ENCODE measurements at places on chromosomes 2 and 18.

DNA sequence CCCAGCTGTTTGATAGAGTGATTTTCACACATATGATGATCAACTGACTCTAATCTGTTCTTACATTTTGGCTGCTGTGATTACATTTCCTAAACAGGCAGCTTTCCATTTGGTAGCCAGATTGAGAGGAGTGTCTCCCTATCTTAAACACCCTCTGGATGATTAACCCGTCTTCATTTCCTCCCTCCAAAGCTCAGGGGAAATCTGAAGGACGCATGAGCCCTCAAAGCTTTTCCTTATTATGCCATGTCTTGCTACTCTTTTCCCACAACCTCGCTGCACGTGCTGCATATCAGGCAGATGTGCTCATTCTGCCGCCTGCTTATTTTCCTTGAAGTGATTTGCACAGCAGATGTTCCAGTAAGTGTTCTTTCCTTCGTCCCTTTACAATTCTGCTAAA, 837.4 kb downstream of the LRRTM4 start:
- DNase-seq = no peak

- no peak for DNase-seq
These were observed 29.9 kb upstream of the ZNG1B start for GRCh38 chr2:113407446-113408099.

DNA sequence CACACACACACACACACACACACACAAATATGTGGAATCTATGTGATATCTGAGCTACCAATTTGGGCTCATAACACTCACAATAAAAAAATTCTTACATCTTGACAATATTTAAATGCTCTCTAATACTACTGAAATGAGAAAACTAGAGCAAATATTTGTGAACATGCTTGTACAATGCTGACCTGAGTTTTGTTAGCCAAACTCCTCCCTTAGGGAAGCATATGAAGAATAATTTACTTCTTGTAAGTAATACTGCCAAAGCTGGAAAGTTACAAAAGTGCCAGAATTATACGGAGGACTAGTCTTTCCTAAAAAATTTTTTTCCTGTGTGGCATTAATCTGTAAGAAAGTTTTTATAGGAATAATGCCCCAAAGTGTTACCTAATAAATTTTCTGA, 18.5 kb downstream of the MBD2 start:
- DNase-seq = no peak

- DNase-seq = no peak
These were observed 597.5 kb downstream of the SLC4A3 start for GRCh38 chr2:220224691-220225543.

- DNase-seq = no peak
These were observed 88.7 kb upstream of the CXCR4 start for GRCh38 chr2:136206613-136207012.

GRCh38 chr2:38875227-38875575, 533 bp downstream of the DHX57 start:
- DNase-seq = peak; percentile 1

- no peak for DNase-seq
These were observed 319.9 kb upstream of the ID2 start for GRCh38 chr2:8361930-8362329.

DNA sequence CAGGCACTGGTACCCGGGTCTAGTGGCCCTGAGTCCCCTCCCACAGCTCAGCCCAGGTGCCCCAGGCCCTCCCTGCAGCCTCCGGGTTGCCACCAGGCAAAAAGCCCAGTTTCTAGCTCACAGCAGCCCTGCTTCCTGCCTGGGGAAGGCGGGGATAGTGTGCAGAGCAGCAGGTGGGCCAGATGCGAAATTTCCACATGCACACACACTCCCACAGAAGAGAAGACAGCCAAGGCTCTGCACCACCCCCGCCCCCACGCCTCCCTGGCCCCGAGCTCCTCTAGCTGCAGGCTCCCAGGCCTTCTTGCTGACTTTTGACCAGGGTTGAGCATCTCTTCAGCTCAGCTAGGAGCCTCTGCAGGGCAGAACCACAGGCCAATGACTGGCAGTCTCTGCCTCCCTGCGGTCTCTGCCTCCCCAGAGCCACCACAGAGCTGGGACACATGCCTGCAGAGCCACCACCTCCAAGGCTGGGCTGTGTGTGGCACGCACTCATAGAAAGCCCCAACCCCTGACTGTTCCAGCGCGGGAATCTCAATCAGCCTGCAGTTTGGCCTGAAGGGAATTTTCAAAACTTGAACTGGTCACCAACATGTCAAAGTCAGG, 7.2 kb downstream of the SLC66A2 start:
- no peak for DNase-seq

GRCh38 chr2:46644690-46645385, 165.5 kb downstream of the TMEM247 start:
- no peak for DNase-seq

- no peak for DNase-seq
These were observed 257.9 kb downstream of the THSD7B start for GRCh38 chr2:137023205-137023604.

DNA sequence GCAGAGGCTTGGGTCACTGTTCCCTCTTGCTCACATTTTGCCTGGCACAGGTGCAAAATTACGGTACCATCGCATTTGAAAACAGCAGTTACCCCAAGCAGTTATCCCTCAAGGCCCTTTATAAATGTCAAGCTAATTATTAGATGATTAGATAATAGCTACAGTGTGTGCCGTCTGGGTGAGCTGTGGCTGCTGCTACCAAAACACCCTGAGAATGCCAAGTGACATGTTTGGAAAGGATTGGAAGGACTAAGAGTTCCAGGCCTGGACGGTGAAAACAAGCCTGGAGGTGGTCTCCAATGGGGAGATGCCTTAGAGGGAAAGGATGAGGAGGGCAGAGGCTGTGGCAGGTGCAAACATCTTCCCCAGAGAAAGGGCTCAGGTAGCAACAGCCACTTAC, 120.6 kb downstream of the CAPN13 start:
- DNase-seq = no peak

- no peak for DNase-seq
These were observed 43.9 kb upstream of the RAPH1 start for GRCh38 chr2:203578759-203579643.

DNA sequence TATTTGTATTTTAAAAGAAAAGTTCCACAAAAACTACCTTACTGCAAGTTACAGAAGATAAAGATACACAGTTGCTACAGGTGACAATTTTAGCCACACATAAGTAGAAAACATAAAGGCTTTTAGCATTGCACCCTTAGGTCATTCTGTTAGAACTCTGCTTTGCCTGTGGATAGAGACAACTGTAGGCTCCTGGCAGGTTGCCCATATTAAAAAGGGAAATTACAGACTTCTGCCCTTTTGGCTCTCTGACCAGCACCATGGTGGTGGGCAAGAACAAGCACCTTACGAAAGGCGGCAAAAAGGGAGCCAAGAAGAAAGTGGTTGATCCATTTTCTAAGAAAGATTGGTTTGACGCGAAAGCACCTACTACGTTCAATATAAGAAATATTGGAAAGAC, 223.3 kb downstream of the MC4R start:
- DNase-seq = no peak

- no peak for DNase-seq
These were observed 60.3 kb downstream of the INPP5D start for GRCh38 chr2:233120459-233120858.

DNA sequence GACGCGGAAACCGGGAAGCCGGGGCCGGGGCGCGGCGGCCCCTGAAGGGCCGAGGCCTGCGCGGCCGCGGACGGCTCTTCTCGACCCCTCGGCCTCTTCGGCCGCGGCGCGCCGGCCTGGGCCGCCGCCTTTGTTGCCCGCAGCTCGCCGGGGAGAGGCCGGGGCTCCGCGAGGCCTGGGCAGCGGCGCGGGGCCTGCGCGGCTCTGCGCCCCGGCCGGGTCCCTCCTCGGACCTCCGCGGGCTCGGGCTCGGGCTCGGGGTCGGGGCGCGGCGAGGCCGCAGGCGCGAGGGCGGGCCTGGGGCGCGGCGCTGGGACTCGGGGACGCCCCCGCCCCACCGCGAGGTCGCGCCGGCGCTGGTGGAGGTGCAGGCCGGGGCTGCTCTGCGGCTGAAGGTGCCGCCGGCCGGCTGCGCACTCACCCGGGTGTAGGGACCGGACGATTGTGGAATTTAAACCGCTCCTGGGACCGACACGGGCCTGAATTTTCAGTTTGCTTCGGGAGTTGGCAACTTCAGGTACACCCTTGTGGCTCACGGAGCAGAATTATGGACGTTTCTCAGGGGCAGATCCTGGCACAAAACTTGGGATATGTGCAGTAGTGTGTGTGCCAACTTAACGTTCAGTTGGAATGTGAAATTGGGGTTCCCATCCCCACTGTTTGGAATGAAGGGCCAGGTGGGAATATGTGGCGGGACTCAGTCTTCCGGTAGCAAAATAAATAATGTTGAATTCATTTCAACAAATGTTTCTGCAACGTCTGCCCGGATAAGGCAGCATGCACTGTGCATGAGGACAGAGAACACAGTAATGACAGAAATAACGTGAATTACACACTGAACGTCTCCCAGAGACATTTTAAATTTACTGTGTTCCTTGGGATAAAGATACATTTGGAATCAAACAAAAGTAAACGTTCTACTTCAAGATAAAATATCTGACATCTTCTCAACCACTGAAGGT, 787 bp downstream of the SOCS6 start:
- no peak for DNase-seq

DNA sequence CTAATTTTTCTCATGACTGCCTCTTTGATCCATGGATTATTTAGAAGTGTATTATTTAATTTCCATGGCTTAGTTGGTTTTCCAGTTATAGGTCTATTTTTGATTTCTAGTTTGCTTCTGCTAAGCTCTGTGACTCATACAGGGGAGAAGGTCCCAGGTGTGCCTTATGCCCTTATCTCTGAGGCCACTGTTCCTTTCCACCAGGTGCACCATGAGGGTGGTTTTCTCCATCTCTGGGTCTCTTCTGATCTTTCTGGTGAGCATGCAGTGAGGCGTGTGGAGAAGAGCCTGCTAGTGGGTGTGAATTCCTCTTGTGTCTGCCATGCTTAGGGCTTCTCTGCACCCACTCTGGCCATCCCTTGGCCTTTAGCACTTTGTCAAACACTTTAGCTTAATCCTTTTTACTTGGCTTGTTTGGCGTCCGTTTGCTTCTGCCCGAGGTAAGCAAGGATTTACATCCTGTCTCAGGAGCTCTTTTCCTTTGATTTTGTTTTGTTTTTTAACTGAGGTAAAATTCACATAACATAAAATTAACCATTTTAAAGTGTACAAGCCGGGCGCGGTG, 129.8 kb upstream of the ARL4C start:
- no peak for DNase-seq

GRCh38 chr18:26493021-26493420, 55.3 kb downstream of the KCTD1 start:
- DNase-seq = no peak

DNA sequence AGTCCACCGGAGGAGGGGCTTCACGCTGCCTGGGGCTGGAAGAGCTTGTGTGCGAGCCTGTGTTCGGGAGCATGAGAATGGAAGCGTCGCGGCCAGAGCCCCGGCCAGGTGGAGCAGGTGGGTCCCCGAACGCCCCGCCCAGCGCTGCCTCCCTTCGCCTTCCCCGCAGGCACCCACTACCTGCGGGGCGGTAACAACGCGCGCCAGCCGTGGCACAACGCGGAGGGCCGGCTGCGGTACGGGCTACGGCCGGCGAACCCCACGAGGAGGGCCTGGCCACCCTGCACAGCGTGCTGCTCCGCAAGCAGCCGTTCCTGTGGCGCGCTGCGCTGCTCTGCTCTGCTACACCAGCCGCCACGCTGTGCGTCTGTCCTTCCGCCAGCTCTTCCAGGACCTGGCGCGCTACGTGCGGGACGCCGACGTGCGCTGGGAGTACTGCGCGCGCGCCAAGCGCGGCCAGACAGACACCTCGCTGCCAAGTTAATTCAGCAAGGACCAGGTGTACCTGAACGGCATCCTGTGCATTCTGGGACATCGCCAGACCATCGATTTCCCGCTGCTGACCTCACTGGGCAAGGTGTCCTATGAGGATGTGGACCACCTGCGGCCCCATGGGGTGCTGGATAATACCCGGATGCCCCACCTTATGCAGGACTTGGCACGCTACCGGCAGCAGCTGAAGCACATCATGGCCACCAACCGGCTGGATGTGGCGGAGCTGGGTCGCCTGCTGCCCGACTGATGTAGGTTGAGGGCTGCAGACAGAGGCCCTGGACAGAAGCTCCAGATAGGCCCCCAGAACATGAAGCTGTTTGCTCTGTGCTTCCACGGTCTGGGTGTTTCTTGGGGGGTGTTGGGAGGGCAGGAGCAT, 200.6 kb downstream of the NAPG start:
- no peak for DNase-seq

- DNase-seq = no peak
These were observed 7.9 kb upstream of the KCNF1 start for GRCh38 chr2:10903861-10904210.

DNA sequence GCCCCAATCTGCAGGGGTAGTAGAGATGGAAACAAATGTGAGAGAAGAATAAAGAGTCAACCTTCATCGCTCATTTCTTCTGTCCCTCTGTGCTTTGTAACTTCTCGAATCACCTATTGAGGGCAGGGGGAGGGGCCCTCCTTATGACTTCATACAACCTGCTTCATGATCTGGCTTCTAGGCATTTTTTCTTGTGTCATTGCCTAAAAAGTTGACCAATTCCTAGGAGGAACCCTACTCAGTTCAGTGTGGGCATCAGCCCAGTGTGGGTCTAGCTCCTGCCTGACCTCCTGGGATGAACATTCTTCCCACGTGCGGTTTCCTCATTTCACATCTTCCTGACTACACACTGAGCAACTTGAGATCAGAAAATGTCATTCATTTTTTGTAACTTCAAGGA, 46.3 kb upstream of the CREB1 start:
- no peak for DNase-seq

DNA sequence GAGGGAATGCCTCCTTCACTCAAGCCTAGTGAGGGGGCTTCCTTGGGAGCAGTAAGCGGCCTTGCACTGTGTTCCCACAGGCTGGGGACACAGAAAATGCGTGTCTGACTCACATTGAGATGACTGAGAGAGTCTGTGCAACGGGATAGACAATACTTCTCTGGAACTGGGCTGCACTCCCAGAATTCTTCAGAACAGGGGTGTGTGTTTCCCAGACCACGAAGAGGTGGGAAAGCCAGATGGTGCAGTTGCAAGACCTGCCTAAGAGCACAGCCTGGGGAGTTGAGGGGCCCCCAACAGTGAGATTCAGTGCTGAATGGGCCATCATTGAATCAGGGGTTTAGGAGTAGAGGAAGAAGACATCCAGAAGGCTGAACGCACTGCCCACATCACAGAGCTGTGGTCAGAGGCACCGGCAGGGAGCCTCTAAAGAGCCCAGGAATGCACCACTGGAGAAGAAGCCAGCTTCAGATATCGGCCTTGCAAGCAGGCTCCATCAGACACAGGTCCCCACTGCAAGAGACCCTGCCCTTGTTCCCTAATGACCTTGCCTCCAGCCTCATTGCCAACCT, 36.6 kb upstream of the MRPL19 start:
- no peak for DNase-seq

GRCh38 chr2:85908506-85908905, 19.7 kb upstream of the ST3GAL5 start:
- DNase-seq = no peak

Measured in stimulated activated CD4-positive, alpha-beta T cell treated with anti-CD3 and anti-CD28 coated beads, Interleukin-1b, Interleukin-23, amount 100 ng/mL, for 4 hours (primary cell).